NCI-H1694 treated with DMSO at 0.1 percent for 48 hours (cell line): ENCODE measurements at places on chromosomes 12 and 14.

- peak; percentile 49 for DNase-seq
These were observed 147.3 kb downstream of the RBM19 start for GRCh38 chr12:113818833-113819232.

DNA sequence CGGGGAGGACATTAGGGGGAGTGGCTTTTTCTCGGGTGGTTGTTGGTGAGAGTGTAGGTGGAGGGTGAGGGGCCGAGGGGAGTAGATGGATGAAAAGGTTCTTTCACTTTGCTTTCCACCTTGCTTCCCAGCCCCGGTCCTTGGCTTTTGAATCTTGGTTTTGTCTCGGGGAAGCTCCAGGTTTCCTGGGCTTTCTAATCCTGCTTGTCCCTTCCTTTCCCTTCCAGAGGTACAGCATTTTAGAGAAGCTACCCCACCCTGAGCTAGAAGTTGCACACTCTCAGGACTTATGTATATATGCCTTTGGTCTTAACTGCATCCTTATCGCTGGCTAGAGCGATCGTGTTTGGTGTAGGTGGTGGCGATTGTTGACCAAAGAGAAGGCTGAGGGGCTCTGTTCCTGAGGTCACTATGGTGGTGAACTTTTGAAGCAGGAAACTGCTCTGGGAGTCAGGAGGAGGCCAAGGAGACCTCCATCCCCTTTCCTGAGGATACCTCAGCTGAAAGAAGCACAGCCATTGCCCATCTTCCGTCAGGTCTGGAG, 862 bp downstream of the PIP4K2C start:
- no peak for DNase-seq

DNA sequence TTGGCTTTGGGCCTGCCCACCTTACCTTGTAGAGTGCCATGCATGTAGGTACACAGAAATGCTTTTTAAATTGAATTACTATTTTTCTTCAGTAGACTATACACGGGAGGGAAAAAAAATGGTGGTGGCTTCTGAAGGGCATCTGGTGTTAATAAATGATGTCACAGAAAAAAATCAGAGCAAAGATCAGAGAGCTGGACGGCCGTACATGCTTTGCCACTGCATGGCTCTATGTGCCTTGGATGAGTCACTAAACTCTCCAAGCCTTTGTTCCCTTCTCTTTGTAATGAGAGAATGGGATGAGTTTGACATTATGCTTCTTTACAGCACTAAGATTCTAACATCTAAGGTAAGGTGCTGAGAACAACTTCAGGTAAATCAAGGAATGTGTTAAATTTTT, 376.4 kb upstream of the DDHD1 start:
- no peak for DNase-seq

DNA sequence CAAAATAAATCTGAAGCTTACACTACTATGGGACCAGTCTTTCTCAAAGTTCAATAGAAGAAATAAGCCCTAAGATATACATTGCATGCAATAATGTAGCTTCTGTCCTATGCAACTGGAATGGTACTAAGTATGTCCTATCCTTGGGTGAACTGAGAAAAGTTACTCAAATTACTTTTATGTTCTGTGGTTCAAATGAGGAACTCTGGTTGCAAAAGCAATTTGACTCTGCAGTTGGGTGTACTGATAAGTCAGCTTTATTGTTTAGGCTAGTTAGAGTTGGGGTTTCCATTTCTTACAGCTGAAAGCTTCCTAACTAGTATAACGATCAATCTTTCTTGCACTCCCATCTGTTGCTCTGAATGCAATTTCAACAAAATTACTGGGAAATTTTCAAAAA, 29.2 kb downstream of the GPR135 start:
- DNase-seq: no peak

DNA sequence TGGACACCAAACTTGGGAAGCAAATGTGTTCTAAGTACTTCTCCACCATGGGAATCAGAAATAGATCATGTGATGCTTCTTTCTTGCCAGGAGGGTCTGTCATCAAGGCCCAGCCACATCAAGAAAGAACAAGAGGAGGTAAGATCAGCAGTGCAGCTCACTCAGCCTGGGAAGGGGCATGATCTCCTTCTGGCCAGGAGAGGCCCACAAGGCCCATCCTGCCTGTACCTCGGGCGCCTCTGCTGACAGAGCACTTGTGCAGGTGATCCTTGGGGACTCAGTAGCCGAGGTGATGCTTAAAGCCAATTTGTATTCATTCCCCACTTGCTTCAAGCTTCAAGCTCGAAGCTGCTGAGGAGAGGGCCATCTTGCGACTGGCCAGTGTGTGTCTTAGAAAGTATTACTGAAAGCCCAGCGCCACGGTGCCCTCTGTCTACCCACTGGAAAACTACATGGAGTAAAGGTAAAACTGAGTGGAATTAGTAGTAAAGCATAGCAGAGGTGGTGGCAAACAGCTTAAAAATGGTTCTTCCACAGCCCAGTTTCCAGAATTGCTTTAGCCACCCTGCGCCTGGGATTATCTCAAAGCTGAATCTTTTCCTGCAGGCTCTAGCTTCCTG, 26.2 kb downstream of the RTRAF start:
- no peak for DNase-seq

- DNase-seq: no peak
These were observed 6.7 kb downstream of the C12orf54 start for GRCh38 chr12:48489012-48489411.

- no peak for DNase-seq
These were observed 81.9 kb upstream of the AVPR1A start for GRCh38 chr12:63232896-63233295.

- DNase-seq: peak; percentile 5
These were observed 21.1 kb downstream of the NUBPL start for GRCh38 chr14:31582286-31582691.

DNA sequence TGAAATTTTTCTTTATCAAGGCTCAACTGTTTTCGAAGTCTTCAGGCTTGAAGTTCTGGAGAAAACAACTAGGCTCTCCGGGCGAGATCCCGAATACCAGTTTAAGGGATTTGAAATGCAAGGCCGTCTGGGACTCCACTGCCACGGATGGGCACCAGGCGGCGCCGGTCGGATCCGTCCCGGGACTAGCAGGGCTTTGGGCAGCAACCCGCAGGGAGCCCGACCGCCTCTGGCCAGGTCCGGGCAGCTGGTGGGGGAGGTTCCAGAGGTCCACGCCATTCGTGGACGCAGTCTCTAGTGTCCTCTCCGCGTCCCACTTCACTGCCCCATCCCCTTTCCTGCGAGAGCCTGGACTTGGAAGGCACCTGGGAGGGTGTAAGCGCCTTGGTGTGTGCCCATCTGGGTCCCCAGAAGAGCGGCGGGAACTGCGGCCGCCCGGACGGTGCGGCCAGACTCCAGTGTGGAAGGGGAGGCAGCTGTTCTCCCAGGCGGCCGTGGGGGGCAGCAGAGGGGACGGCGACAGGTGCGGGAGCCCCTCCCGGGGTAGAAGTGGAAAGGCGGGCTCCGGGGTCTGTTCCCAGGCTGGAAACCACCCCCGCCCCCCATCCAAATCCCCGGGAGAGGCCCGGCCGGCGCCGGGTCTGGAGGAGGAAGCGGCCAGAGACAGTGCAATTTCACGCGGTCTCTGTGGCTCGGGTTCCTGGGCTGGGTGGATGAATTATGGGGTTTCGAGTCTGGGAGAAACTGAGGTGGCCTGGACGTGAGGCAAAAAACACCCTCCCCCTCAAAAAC, 838 bp upstream of the ERBB3 start:
- peak; percentile 44 for DNase-seq

- no peak for DNase-seq
These were observed 34.9 kb downstream of the EVL start for GRCh38 chr14:100100032-100100703.

DNA sequence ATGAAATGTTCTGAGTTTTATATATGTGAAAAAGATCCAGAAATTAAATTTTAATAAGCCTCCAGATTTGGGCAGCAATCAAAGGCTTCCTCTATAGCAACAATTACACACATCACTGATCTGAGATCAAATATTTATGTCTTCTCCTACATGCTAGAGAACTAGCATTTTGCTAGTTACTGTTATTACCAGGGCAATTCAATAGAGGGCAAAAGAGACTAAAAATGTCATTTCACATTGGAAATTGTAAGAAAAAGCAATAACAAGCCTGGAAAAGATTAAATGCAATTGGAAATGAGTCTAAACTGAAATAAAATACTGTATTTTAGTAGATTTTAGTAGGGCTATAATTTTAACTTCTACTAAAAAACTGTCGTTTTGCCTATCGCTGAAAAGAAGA, 32.6 kb upstream of the ANO6 start:
- peak; percentile 9 for DNase-seq

DNA sequence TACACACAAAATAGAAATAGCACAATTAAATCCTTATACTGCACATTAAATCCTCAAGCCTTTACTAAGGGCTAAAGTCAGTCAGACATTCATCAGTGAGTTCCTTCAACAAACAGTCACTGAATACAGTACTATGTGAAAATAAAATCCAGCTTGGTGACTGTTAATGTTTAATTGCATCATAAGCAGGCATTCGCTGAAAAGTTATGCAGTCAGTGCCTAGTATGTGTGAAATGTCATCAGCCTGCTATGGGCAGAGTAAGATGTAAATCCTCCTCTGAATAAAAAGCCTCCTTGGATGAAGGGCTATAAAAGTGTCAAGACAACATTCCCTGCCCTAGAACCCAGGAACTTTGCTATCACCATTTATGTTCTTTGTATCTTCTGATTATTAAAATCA, 116.4 kb downstream of the PRICKLE1 start:
- DNase-seq: no peak

DNA sequence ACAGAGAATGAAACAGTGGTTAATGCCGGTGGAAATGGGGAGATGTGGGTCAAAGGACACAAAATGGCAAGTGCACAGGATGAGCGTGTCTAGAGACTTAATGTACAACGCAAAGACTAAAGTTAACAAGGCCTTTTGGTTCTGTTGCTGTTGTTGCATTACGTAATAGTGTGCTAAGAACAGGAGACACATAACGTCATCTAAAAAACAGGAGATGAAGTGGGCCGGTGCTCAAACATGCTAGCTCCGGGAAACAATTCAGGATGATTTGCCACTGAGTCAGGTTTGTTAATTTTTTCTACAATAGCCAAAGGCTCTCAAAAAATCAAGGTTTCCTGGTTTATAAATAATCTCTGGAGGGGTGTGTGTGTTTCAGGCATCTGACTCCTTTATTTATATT, 55.5 kb downstream of the ETV6 start:
- DNase-seq: no peak

DNA sequence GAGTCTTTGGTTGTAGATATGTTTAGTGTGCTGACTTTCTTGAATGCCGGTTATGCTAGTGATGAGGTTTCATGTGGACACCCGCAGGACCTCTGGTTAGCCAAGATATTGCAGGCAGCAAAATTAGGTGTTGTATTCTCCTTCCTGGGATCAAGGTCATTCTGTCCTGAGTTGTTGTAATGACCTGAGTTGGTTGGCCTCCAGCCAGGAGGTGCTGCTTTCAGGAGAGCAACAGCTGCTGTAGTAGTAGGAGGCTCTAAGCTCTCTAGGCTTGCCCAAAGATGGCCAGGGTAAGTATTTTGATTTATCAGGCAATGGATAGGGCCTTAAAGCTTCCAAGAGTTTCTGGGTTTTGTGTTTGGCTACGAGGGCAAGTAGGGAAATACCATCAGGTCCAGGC, 56.0 kb upstream of the BDKRB2 start:
- DNase-seq: no peak

GRCh38 chr14:65191716-65192115, 89.4 kb upstream of the MAX start:
- no peak for DNase-seq

DNA sequence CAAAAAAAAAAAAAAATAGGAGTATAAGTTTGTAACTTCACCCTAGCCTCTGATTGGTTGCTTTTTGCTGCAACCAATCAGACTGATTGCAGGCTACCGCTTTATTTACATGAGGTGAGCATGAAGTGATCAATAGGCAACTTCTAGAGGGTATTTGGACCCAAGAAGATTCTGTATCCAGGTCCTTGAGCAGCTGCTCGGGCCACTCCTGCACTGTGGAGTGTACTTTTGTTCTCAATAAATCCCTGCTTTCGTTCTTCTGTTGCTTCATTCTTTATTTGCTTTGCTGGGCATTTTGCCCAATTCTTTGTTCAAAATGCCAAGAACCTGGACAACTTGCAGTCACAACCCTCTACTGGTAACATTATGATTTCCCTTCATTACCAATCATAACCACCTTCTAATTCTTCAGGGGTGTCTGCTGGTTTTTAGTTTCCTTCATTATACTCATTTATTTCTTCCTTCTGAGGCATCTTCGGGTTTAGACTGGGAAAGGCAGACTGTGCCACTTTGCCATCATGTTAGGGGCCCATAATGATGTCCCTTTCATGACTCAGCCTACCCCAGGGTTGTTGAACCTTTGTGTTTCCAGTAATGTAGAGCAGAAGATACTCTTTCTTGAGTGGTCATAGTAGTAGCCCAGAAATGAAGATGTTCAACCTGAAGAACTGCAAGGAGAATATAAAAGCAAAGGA, 43.4 kb upstream of the LIMA1 start:
- no peak for DNase-seq

- DNase-seq: no peak
These were observed 76.1 kb upstream of the HECTD1 start for GRCh38 chr14:31283578-31284252.

- DNase-seq: peak; percentile 80
These were observed 1665.8 kb upstream of the FLRT2 start for GRCh38 chr14:83864106-83864505.

- no peak for DNase-seq
These were observed 81.2 kb downstream of the CFAP54 start for GRCh38 chr12:96570579-96570978.

- peak; percentile 26 for DNase-seq
These were observed 13.7 kb upstream of the TMEM106C start for GRCh38 chr12:47949441-47950341.

DNA sequence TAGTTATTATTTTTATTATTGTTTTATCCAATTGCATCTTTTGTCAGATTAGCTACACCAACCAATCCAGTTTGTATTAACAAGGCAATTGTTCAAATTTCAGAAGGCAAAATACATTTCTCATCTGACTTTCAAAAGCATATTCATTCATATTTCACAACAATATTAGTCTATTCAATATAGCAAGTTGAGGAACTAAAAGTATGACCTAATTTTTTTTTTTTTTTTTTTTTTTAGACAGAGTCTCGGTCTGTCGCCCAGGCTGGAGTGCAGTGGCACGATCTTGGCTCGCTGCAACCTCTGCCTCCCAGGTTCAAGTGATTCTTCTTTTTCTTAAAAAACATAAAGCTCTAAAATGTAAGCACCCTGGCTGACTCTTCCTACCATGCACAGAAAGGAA, 17.3 kb downstream of the COX14 start:
- no peak for DNase-seq

- no peak for DNase-seq
These were observed 1.4 kb downstream of the ASIC1 start for GRCh38 chr12:50058743-50059312.

DNA sequence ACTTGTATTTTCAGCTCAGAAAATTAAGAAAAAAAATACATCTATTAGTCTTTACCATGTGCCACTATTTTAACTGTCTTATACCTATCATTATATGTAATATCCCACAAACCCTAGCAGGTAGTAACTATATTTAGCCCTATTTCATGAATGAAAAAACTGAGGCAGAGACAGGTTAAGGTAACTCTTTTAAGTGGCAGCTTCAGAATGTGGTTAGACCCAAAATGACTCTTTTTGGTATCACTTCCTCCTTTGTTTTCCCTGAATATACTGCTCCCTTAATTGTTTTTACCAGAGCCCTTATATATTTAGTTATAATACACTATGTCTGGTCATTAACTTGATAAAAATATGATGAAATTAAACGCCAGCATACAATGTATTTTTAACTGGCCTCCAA, 235.6 kb upstream of the RPL10L start:
- DNase-seq: no peak

GRCh38 chr12:103799857-103800771, 40.9 kb downstream of the NT5DC3 start:
- DNase-seq: no peak
